ENCODE measurements at places on chromosomes 12 and 14.

GRCh38 chr14:106509807-106510206, 983.4 kb downstream of the TMEM121 start:
- DNase-seq: no peak

- no peak for DNase-seq
Measured at GRCh38 chr12:3311027-3311402, 180.0 kb upstream of the PRMT8 start.

GRCh38 chr14:85595981-85596380, 66.0 kb downstream of the FLRT2 start:
- no peak for DNase-seq

DNA sequence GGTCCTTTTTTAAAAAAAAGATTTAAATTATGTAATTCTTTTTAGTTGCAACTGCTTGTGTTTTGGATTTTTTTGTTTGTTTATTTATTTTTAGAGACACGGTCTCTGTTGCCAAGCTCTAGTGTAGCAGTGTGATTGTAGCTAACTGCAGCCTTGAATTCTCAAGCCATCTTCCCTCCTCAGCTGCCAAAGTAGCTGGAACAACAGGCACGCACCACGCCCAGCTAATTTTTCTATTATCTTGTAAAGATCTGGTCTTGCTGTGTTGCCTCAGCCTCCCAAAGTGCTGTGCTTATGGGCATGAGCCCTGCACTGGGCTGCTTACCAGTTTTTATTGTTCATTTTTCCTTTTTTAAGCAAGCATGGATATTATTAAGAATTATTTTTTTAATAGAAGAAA, 10.6 kb upstream of the ART4 start:
- no peak for DNase-seq

- DNase-seq: no peak
Measured at GRCh38 chr12:4910502-4911315, 1.0 kb downstream of the KCNA1 start.

DNA sequence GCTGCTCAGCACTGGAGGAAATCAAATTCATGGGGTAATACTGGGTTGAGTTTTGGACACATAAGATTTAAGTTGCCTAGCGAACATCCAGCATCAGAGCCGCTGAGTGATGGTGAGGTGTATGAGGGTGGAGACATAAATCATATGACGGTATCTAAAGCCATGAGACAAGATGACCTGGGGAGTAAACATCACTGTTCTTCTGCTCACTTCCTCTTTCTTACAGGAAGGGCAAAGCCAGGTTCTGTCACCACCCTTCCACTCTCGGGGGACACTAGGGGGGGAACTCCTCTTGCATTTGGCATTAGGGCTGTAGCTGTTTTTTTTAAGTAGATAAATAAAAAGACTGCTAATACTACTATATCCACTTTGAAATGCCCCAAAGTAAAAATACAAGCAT, 24.0 kb downstream of the PRDM4 start:
- DNase-seq: no peak

GRCh38 chr12:30594509-30594908, 101.2 kb downstream of the IPO8 start:
- no peak for DNase-seq

DNA sequence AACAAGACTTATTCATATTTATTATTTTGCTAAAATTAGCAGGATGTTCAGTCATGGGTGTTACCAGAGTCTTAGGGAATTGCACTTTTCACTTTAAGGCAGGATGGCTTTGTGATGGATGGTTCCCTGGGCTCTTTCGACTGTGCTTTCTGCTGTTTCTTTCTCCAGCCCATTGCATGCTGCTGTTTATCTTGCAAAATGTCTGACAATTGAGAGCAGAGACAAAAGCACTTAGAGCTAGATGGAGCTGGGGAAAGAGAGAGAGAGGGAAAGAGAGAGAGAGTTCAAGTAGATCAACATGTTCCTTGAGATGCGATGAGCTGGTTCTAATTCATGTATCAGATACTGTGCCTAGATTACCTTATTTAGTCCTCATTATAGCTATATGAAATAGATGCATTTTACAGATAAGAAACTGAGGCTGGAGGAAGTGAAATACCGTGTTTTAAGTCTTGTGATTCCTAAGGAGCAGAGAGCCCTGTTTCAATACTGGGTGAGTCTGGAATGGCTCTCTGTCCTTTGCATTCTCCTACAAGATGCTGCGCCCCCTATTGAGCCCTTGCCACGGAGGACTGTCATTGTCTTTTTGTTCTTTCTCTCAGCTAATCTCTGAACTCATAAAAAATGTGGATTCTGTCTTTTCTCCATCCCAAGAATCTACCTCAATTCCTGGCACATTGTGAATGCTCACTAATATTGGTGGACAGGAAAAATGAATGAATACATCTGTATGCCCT, 227.9 kb downstream of the ALG10B start:
- no peak for DNase-seq

DNA sequence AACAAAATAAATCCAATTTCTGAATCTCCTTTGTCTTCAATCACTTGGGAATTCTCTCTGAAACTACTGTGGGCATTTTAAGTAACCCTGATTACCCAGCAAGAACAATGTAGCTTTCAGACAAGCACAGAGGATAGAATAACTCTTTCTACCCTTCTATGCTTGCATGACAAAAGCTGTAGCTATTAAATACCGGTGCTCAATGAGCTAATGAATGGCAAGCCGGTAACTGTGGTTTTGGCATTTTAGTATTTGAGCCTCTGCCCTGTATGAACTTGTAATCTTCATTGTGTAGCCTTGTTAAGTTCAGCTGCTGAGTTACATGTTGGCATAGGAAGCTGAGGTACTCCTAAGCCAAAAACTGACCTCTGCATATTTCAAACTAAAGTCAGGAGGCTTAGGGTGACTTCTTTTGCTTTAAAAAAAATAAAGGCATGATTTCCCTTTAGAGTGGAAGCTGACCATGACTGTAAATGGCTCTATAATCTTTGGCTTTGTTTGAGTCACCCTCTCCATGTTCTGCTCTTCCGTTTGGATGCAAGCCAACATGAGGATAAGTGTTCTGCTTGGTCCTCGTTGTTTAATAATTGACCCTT, 171.0 kb upstream of the HIF1A start:
- DNase-seq: no peak

DNA sequence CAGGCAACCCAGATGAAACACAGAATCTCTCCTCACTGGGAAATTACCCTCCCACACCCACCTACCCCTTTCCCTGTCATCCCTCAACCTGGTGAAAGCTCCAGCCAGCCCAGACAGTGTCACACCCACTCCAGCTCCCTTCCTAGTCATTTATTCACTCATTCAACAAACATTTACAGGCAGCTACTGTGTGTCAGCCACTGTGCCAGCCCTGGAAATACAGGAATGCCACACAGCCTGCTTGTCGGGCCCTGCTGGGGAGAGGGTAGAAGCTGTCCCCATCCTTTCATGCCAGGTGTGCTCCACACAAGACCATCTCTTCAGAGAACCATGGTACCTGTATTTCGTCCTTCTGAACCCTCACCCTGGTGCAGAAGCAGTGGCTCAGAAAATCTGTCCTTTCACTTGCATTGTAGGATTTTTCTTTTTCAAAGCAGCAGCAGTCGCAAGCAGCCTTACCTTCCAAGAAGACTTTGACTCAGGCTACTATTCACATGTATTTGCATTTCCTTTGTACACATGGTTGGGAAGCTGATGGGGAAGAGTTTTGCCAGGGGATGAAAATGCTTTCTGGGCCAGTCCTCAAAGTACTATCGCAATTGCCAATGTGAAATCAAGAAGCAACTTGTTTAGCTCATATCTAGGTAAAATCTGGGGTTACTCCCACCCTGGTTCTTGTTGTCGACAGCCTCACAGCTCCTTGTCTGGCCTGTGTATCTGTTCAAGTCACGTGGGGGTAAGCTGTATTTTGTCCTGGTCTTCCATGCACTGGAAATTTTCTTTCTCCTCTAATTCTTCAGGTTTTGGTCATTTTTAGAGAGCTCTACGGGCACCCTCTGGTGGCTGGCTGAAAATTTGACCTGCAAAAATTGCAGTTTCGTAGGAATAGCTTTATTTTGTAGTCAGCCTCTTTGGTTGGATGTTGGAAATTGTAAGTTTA, 147.4 kb upstream of the EGLN3 start:
- DNase-seq: no peak

DNA sequence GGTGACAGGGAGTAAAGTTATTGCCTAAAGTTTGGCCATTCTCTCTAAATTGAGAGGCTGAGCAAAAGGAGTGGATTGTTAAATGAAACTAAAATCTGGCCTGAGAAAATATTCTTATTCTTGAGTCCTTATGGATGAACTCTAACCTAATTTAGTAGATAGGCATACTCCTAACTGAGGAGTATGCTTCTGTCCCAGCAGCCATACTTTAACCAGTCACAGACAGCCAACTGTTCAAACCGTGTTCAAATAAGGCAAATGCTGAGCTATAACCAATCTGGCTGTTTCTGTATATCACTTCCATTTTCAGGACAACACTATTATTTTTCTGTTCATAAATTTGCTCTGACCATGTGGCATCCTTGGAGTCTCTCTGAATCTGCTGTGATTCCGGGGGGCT, 75.9 kb upstream of the RERGL start:
- DNase-seq: no peak

GRCh38 chr14:103273745-103274615, 60.1 kb upstream of the EIF5 start:
- no peak for DNase-seq

DNA sequence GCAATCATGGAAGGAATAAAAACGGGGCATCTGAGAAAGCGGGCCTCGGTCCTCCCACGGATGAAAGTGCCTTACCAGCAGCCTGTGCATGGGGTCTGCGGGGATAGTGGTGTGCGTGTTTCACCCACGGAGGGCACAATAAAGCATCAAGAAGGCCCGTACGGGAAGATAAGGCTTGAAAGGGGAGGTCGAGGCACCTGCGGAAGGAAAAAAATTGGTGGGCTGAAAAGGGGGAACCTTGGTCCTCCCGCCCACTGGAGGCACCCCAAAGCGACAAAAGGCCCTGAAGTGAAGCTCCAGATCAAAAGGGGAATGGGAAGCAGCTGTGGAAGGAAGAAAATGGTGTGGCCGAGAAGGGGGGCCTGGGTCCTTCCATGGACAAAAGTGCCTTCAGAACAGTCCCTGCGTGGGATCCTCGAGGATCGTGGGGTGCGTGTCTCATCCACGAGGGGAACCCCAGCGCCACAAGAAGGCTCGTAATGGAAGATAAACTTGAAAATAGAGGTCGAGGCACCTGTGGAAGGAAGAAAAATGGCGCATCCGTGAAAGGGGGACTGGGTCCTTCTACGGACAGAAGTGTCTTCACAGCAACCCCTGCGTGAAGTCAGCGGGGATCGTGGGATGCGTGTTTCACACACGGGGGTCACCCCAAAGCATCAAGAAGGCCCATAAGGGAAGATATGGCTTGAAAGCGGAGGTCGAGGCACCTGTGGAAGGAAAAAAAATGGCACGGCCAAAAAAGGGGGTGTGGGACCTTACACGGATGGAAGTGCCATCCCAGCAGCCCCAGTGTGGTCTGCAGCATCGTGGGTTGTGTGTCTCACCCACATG, 276.9 kb downstream of the ALG10 start:
- DNase-seq: no peak

- DNase-seq: no peak
Measured at GRCh38 chr14:31993521-31993951, 83.6 kb upstream of the ARHGAP5 start.

Measured in activated CD4-positive, CD25-positive, alpha-beta regulatory T cell (primary cell).